ENCODE measurements at places on chromosomes 1 and 21. TPM values are rescaled to one million over a fixed set of nuclear protein-coding genes. Genes with fewer than 3 reads are reported as not detected.

DNA sequence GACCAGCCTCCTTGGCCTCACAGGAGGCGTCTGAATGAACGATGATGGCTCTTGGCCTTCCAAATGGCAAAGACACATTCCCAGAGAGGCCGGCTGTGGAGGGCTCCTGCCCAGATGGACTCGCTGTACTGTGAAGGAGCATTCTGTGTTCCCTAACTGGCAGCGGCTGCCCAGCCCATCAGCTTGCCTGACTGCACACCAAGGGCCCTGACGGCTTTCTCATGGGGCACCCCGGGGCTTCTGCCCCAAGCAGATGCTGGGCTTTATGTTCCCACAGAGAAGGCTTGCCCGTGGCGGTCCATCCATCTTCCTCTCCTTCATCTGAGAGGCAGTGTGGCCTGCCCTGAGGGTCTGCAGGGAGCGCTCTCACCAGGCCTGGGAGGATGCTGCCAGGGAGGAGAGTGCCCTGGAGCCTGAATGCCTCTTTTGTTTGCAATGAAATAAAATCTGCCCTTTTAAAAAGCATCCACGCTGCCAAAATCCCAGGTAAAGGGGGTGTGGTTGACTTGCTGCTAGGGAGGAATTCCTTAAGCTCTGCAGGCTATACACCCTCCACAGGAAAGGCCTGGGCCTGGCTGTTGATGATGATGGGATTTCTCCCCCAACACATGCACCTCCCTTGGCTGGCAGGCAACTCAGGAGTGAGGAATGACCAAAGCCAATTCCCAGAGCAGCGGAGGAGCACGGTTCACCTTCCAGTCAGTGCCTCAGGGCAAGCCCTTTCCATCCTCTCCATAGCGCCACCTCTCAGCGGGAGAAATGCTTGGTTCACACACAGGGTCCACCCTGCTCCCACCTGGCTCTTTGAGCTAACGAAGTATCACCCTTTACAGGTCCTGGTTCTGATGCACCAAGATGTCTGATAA is 84.6 kb upstream of the SSX2IP start:
- no peak for DNase-seq

DNA sequence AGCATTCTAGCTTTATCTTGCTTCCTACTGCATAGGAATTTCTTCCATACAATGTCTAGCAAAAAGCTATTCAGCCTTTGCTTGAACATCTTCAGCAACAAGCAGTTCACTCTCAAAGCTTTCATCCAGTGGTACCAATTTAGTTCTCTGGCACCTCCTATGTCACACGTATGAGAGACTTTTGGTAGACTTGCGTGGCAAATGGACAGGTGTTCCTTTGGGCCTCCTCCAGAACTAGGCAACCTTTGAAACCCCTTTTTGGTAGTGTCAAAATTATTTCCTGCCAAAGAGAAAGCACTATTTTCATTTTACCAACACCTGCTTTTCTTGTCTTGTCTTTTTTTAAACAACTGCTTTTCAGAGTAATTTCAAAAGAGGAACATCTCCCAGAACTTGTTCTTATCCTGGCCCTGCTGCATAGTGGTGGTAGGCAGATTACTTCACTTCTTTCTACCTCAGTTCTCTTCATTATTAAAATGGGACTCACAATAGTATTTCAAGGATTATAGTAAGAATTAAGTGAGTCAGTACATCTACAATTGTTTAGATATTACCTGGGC is 122.4 kb downstream of the MAST2 start:
- no peak for DNase-seq

DNA sequence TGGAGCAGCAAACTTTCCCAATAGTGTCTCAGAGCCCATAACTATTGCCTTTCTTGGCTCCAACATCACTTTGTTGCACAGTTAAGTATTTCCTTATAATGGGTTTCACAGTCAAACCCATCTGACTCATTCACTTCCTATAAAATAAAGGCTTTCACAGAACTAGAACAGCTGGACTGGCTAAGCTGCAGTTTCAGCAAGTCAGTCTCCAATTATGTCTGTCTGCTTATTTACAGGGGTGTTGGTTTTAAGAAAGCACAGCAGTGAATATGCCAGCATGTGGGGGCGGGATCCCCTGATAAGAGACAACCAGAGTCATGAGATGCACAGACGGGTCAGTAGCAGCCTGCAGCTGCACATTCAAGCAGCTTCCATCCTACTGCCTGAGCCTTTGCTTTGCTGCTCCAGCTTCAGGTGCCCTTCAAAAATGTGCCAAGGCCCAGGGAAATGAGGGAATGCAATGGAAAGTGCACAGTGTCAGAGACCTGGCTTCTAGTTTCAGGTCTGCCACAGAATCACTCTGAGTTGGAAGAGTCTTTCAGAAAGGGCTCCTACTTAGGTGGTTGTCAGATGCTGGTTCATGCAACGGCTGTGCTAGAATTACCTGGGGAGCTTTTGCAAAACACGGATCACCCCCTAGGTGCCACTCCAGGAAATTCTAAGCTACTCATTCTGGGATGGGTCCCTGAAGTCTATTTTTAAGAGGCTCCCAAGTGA is 24.8 kb downstream of the RNF19B start:
- no peak for DNase-seq

DNA sequence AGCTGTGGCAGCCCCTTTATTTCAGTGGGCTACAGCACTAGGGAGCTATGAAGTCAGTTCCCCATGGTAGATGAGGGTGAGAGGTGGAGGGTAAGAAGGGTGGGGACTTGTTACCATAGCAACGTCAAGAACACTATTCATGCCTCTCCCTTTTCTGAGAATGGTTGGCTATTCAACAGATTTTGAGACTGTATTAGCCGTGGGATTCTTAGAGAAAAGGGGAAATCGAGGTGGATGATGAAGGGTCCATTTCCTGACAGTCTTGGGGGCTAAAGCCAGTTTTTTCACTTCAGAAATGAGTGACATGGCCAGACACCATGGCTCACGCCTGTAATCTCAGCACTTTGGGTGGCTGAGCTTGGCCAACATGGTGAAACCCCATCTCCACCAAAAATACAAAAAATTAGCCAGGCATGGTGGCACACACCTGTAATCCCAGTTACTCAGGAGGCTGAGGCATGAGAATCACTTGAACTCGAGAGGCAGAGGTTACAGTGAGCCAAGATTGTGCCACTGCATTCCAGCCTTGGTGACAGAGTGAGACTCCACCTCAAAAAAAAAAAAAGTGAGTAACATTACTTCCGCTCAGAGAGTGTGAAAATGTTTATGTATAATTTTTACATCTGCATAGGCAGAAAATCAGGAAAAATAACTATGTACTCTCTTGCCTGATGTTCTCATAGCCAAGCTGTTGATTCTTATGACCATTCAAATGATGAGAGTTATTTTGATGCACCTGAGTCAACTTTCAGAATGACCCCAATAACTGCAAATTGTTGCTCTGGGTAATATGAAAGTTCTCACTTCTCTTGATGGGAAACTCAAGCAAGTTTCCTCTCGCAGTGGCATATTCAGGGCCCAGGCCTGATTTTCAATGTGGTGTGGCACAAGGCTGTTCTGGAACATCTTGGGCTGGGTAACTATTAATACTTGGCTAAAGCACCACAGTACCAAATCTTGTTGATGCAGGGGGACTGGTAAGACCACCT is 23.2 kb upstream of the RGSL1 start:
- no peak for DNase-seq

SLC22A15 gene
- 3.5 TPM for polyA plus RNA-seq

ALPL gene
- 133 TPM for polyA plus RNA-seq

GRCh38 chr1:240435996-240436566 is 175.9 kb downstream of the GREM2 start:
- no peak for DNase-seq

- DNase-seq, result no peak
These were observed 18.1 kb downstream of the NAV1 start for GRCh38 chr1:201556841-201557571.

- peak; percentile 76 for DNase-seq
These were observed 49.8 kb upstream of the RIPK4 start for GRCh38 chr21:41816583-41817165.

CFAP45 gene
- 14.2 TPM for polyA plus RNA-seq

DNA sequence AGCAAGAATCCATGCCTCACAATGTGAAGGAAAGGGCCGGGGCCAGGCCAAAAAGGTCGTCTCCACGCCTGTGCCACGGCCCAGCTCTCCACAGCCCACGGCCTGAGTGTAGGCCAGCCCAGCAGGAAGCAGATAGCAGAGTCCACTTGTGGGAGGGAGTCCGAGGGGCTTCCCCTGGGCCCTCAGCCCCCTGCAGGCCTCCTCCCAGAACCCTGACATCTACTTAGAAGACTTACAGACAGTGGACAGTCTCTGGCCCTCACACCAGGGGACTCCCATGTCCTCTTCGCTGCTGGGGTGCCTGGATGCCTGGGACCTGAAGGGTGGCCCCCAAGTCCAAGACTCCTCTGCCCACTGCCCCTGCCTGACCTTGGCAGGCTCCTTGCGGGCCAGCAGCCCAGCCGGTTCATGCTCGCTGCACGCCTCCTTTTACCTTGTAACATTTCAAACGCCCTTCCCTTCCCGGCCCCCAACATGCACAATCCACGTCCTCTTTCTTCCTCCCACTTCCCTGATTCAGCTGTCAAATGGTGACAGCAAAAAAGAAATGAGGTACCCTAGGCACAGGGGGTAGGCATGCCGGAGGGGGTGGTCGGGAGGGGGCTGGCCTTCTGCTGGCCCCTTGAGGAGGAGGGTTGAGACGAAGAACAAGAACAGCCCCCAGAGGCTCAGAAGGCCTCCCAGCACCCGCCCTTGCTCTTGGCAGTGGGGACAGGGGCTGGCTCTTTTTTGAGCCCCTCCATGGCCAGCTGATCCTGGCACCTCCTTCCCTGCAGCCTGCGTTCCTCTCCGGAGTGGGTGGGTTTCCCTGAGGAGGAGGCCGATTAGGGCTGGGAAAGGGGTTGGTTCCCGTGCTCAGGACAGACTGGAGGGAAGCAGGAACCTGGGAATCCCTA is 997 bp upstream of the PTPN7 start:
- no peak for DNase-seq

GRCh38 chr1:244065960-244066388 is 14.9 kb downstream of the ZBTB18 start:
- no peak for DNase-seq

- DNase-seq, result no peak
These were observed 232.5 kb downstream of the PDE4B start for GRCh38 chr1:66025188-66025587.

FBXO2 gene
- polyA plus RNA-seq, result 38.4 TPM

CELF3 gene
- 0.39 TPM for polyA plus RNA-seq

GRCh38 chr1:157110003-157110402 is 10.4 kb upstream of the ETV3L start:
- peak; percentile 8 for DNase-seq

DNA sequence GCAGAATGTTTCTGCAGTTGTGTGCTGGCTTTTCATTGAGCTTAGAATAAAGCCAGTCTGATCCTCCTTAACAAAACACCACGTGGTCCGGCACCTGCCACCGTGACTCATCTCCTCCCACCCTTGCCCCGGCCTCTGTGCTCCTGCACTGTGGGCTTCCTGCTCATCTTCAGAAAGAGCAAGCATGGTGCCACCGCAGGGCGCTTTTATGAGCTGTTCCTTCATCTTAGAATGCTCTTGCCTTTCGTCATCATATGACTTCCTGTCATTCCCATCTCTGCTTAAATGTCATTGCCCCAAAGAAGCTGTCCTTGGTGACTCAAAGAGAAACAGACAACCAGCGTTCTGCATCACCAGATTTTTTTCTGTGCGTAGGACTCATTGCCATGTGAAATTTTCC is 117.8 kb downstream of the HHAT start:
- DNase-seq, result no peak

DNA sequence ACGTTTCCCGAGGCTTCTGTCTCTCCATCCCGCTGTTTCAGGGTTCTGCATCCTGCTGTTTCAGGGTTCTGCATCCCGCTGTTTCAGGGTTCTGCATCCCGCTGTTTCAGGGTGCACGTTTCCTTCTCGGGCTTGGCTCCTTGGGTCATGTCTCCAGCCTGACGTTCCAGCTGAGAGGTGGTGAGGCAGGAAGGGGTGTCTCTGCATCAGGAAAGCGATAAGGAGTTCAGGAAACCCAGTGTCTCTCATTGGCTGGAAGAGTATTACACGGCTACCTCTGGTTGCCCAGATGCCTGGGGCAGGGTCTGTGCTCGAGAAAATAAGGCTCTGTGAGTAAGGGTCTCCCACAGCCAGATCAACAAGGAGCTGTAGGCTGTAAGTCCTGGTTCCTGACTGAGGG is 21.1 kb downstream of the ADARB1 start:
- DNase-seq, result no peak

DNA sequence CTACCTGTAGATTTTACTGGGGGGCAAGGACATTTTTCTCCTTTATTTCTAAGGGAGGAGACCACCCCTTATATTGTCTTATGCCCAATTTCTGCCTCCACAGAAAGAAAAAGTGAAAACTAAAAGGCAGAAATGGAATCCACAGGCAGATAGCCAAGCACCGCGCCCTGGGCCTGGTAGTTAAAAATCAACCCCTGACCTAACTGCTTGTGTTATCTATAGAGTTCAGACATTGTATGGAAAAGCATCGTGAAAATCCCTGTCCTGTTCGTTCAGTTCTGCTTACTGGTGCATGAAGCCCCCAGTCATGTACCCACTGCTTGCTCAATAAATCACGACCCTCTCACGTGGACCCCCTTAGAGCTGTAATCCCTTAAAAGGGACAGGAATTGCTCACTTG is 33.7 kb upstream of the IL6R start:
- DNase-seq, result no peak

PLPPR4 gene
- 0.45 TPM for polyA plus RNA-seq

All from kidney (tissue), 22 donors.